ENCODE measurements at places on chromosomes 4 and X.

GRCh38 chr4:105624530-105624929, 72.1 kb downstream of the ARHGEF38 start:
- DNase-seq = no peak

DNA sequence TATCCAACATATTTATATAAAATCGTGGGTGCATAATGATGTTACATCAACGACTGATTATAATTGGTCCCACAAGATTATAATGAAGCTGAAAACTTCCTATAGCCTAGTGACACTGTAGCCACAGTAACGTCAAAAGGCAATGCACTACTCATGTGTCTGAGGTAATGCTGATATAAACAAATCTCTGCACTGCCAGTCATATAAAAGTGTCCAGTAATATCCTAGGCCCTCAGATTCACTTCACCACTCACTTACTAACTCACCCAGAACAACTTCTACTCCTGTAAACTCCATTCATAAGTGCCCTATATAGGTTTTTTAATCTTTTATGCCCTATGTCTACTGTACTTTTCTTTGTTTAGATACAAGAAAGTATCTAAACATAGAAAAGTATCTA, 18.8 kb downstream of the FRYL start:
- DNase-seq = no peak

DNA sequence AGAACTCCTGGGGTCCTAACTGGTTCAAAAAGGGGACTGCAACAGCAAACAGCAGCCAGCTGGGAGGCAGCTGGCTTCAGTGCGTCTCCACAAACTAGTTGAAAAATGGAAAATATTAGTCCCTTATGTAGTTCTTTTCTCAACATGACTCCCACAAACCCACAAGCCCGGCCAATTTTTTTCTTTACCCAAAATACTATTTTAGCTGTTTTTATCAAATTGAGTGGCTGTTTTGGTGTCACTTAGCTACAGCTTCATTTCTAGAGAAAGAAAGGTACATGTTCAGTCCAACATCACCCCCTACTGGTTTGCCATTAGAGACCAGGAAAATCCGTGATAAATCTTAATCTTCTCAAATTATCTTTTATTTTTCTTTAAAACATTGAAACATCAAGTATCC, 97.2 kb downstream of the GUCY2F start:
- DNase-seq = peak; percentile 2

GRCh38 chr4:85826060-85826678, 351.2 kb downstream of the ARHGAP24 start:
- DNase-seq = peak; percentile 33

DNA sequence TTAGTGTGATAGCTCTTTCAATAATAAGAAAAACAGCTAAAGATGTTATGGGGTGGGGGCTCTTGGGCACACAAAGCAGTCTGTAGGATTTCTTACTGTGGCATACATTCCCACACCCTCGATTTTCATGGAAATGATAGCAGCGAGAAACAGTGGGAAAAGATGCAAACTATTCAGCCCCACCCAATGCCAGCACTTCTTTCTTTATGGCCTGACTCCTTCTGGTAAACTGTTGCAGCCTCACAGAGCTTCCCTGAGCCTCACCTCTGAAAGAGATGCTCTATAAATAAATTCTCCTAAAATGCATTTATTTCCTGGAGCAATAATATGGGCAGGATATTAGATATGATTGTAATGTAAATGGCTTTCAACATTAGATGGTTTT, 910 bp downstream of the ANK2 start:
- DNase-seq = peak; percentile 60
